NCI-H1436 treated with DMSO at 0.1 percent for 48 hours (cell line): ENCODE measurements at places on chromosomes 7 and 10.

DNA sequence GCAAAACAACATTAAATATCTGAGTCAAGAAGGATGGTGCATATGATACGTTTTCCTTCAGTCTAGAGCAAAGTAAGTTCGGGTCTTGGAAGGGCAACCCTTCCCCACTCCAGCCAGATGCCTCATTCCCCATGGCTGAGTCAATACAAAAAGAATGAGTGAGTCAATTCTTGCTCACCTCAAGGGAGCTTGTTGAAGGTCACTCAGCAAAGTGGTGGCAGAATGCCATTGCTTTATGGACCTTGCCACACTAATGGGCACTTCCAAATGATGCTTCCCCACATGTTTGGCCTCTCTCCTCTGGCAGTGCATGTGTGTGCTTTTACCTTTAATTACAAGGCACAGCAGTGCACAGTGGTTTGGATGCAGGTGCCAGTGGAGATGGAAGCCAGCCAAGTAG is 296.5 kb downstream of the SORCS3 start:
- DNase-seq = no peak

- DNase-seq = no peak
Measured at GRCh38 chr10:113252650-113253618, 299.9 kb upstream of the HABP2 start.

GRCh38 chr10:69366738-69367137 is 50.0 kb downstream of the TACR2 start:
- no peak for DNase-seq

- DNase-seq = no peak
Measured at GRCh38 chr7:100674411-100675104, 1.0 kb downstream of the GNB2 start.

DNA sequence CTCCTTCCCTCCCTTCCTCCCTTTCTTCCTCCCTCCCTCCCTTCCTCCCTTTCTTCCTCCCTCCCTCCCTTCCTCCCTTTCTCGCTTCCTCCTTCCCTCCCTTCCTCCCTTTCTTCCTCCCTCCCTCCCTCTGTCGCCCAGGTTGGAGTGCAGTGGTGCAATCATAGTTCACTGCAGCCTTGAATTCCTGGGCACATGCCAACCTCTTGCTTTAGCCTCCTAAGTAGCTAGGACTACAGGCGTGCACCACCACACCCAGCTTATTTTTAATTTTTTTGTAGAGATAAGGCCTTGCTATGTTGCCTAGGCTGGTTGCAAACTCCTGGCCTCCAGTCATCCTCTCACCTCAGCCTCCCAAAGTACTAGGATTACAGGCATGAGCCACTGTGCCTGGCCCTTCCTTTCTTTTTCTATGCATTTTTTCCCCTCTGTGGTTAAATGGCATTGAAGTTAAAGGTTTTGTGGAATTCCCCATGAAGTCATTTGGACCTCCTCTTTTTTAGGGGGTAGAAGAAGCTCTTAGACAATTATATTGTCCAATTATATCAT is 9.6 kb downstream of the KLHDC10 start:
- DNase-seq = no peak

GRCh38 chr10:72738486-72738885 is 46.5 kb downstream of the MCU start:
- no peak for DNase-seq

- DNase-seq = no peak
Measured at GRCh38 chr10:84140036-84140379, 699 bp downstream of the GHITM start.

DNA sequence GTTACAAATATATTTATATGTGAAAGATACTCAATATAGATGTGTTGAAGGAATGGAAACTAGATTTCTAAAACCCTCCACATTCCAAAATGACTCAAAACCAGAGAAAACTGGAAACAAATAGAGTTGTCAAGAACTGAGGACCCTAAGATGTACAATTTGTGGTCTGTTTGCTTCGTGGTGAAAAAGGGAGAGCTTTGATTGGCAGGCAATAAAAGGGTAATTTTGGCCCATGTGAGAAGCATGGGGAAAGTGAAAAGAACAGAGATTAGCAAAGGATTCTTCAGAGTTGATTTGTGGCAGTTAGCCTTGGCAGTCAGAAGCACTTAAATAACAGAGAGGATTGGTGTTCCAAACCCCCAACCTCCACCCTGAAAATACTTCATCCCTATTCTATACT is 37.1 kb upstream of the DKK1 start:
- DNase-seq = no peak

DNA sequence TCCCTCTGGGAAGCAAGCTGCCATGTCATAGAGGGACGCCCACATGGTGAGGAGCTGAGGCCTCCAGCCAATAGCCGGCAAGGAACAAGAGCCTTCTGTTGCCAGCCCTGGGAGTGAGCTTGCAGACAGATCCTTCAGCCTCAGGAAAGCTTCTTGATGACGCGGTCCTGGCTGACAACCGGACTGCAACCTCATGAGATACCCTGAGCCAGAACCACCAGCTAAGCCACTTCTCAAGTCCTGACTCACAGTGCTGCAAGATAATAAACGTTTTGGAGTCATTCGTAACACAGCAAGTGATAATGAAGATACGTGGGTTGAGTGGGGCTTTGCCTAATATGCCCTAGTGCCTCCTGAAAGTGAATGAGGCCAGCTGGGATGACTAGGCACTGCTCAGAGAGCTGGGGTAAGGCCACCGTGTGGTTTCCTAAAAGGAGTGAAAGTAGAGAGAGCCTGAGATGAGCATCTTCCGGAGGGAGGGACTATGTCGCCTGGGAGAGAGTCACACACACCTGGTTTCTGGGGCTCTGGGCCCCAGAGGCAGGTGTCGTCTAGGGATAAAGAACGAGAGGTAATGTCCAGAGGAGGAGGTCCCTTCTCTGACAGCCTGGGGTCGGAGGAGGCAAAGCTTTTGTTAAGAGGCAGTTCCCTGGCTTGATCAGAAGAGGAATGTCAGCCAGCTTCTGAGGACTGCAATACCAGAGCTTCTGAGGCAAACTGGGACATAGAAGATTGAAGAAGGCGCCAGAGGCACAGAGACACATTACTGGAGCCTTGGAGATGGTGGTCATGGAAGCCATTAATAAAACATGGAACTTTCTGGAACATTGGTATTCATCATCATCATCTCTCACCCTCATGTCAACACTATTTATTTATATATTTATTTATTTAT is 53.6 kb downstream of the PYROXD2 start:
- no peak for DNase-seq

DNA sequence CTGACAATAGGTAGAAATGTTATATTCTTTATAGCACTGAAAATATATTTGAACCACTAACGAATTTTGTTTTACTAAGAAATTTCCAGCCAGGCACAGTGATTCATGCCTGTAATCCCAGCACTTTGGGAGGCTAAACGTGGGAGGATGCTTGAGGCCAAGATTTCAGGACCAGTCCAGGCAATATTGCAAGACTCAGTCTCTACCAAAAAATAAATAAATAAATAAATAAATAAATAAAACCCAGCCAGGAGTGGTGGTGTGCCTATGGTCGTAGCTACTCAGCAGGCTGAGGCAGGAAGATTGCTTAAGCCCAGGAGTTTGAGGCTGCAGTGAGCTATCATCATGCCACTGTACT is 39.8 kb downstream of the PIP4K2A start:
- DNase-seq = no peak

DNA sequence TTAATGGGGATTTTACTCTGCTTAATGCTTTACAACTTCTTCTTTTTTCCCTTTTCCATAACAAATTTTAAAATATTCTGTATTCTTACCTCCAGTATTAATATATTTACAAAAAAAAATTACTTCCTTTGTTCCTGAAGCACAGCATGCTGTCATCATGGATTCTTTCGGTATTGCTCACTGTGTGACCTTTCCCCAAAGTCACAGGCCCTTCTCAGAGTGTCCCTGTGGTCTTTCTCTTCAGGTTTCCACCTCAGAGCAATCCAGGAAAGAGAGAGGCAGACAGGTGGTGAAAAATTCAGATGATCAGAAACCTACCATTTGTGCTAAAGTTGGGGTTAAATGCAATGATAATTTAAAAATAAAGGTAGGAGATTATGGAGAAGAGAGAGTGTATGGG is 13.0 kb downstream of the AOAH start:
- DNase-seq = no peak

GRCh38 chr7:128838109-128838779 is 8.0 kb downstream of the FLNC start:
- DNase-seq = no peak

- no peak for DNase-seq
Measured at GRCh38 chr7:38178695-38179344, 775 bp downstream of the STARD3NL start.

DNA sequence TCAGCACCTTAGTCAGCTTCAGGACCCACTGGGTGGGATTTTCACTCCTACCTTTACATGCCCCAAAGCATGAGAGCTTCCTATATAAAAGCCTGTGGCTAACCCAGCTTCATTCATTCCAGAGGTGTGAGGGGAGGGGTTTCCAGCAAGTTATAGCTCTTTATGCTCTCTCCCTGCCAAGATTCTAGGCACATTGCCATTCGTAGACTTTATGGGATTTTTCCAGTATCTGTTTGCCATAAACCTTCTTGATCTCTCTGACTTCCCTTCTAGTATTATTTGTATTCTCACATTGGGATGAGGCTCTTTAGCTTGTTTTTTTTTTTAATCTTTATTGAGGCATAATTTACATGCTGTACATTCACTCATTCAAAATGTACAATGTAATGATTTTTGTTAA is 67.5 kb downstream of the POU6F2 start:
- no peak for DNase-seq

GRCh38 chr7:2242541-2243429 is 759 bp downstream of the NUDT1 start:
- DNase-seq = no peak

DNA sequence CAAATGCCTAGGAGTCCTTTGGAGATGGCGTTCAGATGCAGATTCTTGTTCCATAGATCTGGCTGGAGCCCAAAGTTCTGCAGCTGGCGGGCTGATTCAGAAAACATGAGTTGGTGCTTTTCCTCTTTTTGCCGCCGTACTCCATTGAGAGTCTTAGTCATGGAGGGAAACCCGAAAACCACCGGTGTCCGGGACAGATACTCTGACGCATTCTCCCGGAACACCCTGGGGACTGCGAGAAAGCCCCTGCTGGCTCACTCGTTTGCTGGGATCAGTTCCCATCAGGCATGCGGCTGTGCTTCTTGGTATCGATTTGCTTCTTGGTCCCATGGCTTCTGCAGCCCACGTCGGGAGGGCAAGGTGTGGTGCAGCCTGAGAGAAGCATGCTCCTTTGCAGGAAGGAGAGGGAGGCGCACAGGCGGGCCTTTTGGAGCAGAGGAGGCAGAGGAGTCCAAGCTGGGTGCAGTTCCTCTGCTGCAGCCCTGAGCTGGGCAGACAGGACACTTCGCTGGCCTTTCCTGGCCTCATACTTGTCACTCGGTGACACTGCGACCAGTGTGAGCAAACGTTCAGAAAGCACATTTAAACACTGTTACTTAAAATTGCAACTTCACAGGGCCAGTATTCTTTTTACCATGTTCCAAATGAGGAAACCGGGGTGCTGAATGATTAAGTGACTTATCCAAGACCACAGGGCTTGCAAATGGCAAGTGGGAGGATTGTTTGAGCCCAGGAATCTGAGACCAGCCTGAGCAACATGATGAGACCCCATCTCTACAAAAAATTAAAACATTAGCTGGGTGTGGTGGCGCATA is 30.6 kb upstream of the PFKFB3 start:
- no peak for DNase-seq

- no peak for DNase-seq
Measured at GRCh38 chr10:103859161-103860086, 4.0 kb upstream of the SH3PXD2A start.

GRCh38 chr7:130649004-130649790 is 19.4 kb downstream of the COPG2 start:
- DNase-seq = no peak

DNA sequence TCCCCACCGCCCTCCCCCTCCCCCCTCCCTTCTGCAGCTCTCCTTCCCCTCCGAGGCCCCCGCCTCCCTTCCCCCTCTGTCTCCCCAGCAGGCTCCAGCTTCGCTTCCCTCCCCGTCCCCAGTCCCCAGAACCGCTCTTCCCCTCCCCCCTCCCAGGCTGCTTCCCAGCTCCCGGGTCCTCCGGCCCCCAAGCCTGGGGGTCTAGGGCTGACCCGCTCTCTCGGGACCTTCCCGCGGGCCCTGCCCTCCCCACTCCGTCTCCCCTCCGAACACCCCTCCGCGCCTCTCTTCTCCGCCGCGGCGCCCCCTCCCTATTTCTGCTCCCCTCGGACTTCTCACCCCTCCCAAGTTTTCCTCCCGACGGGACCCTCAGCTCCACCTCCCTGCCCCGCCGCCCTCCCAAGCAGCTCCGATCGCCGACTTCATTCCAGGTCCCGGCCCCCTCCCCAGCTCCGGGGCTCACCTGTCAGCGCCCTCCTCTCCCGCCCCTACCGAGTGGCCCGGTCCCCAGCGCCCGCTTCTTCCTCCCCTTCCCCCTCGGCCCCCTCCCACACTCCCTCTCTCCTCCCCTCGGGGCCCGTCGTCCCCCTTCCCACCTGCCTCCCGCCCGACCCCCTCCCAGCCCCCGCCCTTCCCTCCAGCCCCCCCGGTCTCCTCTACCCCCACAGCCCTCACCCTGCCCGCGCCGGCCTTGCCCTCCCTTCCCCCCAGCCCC is 990 bp downstream of the ZNF467 start:
- no peak for DNase-seq

GRCh38 chr10:80207768-80208370 is 2.5 kb upstream of the ANXA11 start:
- no peak for DNase-seq

GRCh38 chr10:49783645-49784044 is 21.5 kb upstream of the OGDHL start:
- no peak for DNase-seq

DNA sequence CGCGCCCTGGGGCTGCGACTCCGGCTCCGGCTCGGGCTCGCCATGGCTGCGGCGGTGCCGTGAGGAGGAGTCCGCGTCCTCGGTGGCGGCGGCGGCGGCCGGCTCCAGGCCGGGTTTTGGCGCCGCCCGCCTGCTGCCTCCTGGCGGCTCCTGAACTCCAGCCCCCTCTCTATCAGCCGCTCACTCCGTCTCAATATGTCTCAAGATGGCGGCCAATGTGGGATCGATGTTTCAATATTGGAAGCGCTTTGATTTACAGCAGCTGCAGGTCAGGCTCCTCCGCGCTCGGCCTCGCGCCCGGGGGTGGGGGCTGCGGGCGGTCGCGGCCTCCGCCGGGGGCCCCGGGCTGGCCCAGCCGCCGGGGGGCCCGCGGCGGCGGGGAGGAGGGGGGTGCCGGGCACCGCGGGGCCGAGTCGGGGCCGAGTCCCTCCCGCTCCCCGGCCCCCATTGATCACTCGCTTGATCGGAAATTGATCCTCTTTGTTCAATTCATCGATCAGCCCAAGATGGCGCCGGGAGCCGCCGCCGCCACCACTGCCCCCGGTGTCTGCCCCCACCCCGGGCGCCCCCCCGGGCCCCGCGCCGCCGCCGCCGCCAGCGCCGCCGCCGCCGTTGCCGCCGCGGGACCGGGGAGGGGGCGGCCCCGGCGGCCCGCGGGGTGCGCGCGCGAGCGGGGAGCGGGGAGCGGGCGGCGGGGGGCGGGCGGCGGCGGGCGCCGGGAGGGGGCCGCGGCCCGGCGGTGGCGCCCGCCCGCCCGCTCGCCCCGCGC is 1.4 kb upstream of the CUX1 start:
- DNase-seq = no peak

DNA sequence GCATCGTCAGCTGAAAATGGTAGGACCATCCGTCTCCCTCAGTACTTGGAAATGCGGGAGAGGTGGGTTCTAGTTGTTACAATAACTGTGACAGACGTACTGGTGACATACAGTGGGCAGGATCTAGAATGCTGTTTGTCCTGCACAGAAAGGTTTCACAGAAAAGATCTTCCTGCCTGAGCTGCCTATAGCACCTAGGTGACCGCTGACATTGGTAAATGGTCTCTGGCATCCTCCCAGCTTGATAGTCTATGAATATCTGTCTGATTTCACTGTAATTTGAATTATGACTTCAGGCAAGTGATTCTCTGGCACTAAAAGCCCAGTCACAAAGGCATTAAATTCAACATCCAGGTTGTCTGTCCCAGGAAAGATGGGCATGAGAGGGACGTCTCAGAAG is 38.2 kb upstream of the CCDC3 start:
- DNase-seq = no peak
